HT-29 (cell line): ENCODE measurements at places on chromosomes 1 and 21. TPM values are rescaled to one million over a fixed set of nuclear protein-coding genes. Genes with fewer than 3 reads are reported as not detected.

The VWA5B1 gene
- total RNA-seq: not detected in 2 replicates

The CELA3B gene
- total RNA-seq: 0.81 TPM in 1 of 2 replicates, not detected in the other

The OR2G6 gene
- not detected in 2 replicates for total RNA-seq

The RNF186 gene
- not detected in 2 replicates for total RNA-seq

DNA sequence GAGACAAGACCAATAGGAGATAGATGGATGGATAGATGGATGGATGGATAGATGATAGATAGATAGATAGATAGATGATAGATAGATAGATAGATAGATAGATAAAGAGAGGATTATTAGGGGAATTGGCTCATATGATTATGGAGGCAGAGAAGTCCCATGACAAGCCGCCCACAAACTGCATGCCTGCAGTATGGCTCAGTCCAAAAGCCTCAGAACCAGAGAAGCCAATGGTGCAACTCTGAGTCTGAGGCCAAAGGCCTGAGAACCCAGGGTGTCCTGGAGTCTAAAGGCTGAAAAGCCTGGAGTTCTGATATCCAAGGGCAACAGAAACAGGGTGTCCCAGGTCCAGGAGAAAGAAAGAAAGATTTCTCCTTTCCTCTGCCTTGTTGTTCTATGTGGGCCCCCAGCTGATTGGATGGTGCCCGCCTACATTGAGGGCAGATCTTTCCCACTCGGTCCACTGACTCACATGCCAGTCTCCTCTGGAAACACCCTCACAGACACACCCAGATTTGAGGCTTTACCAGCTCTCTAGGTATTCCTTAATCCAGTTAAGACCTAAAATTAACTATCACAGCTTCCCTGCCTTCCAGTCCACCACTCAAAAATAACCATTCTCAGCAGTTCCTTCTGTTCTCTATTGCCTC, 39.6 kb upstream of the IRF2BP2 start:
- no peak for DNase-seq

DNA sequence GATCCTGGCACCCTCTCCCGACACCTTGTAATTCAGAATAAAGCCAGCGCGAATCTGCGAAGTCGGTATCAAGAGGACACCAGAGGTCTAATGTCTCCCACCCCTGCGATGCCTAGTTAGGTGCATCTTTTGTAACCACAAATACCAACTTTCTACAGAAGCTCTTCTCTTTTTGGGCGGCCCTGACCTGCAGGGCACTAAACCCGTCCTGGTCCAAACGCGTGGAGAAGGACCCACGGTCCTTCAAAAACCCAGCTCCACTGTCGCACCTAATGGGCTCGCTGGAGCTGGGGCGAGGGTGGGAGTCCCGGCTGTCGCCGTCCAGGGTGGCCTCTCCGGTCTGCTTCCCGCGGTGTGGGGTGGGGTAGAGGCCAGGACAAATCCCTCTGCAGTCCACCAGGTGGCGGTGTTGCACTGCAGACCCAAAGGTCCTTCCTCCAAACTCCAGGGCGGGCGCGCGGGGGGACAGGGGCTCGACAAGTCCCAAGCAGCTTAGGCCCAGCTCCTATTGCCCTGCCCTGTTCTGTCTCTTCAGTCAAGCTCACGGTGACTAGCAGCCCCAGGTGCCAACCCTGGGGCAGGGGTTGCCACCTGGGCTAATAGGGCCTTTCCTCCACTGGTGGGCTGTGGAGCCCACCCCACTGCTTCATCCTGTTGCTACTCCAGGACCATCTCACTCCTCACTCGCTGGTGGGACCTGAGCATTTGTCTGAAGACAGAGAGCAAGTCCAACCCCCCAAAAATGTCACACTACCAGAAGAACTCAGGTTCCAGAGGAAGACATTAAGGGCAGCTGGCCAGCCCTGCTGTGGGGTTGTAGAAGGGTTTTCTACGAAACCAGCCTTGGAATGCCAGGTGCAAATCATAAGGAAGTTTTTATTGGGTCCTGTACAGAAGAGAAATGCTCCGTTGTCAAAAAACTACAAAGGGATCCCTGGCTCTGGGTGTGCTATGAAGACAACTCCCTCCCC, 2.8 kb downstream of the HES3 start:
- peak; percentile 72 for DNase-seq

- no peak for DNase-seq
These were observed 36.3 kb upstream of the CLIC4 start for GRCh38 chr1:24708938-24709337.

DNA sequence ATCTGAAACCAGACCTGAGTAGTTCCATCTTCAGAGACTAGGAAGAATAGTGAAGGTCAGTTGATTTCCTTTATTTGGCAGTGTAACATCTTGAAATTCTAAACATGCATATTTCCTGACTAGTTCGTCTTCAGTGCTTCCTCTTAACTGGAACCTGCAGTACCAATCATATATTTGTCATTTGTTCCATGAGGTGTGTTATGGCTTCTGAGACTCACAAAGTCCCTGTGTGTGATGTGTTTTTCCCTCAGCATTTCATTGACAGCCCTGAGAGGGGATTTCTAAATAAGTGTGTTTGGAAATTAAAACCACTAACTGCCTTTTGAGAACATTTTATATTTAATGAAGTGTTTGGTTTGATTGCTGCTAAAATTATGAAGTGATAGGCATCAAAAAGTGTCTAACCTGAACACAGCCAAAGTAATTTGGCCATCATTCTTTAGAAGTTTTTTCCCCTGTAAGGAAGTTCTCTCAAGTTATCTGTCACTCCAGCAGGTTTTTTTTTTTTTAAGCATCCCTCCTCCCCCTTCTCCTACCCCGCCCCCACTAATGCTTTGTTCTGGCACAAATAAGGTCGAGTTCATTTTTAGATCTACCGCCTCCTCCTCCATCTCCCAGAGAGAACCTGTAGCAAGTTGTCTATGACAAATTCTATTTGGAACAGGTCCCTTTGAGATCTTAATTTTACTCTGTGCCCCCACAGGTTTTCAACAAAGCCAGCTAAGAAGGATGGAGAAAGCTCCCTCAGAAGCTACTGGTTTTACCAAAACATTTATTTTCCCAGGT, 61.4 kb downstream of the TMEM200B start:
- DNase-seq: no peak

DNA sequence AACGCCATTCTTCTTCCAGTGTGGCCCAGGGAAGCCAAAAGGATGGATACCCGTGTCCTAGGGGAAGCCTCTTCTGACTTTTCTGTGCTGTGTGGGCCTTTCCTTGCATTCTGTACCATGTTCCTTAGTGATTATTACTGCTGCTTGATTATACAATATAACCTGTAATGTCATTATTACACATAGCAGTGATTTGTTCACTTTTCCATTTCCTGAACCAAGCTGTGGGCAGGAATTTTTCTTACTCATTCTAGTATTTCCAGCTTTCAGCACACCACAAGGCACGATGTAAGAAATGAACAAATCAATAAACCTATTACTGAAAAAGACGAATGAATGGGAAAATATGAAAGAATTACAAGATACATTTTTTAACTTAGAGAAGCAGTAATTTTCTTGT, 8.4 kb upstream of the USP33 start:
- DNase-seq: no peak

- DNase-seq: no peak
These were observed 2.1 kb downstream of the C8B start for GRCh38 chr1:56963667-56964066.

DNA sequence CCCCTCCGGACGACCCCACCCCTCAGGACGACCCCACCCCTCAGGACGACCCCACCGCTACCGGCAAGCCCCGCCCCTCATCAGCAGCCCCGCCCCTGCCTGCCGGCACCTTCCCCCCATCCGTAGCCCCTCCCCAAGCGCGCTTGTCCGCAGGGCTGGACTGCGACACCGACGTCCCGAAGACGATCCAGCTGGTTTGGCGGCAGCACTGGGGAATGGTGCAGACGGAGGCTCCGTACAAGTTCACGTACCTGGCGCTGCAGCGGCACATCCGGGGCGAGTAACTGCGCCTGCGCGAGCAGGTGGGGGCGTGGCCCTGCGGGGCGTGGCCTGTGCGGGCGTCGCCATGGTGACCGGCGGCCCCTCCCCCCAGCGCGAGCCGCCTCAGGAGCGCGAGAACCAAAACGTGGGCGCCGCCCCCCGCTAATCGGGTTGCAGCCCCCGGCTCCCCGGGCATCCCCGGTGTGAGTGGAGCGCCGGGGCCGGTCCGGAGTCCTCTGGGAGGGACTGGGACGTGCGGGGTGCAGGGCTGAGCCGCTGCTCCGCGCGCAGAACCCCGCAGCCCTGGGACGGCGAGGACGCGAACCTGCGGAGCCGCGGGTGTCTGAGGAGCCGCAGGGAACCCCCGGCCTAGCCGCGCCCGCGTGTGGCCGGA, 4.9 kb downstream of the RNF223 start:
- DNase-seq: peak; percentile 88
